ENCODE measurements at places on chromosomes 7 and 10. TPM values are rescaled to one million over a fixed set of nuclear protein-coding genes. Genes with fewer than 3 reads are reported as not detected.

PDGFA gene
- 5.7 TPM for total RNA-seq

CYP2C19 gene
- total RNA-seq = 0.15 TPM

SNCG gene
- total RNA-seq = 76.1 TPM

TACC2 gene
- total RNA-seq = 28.2 TPM

NUDT1 gene
- total RNA-seq = 9.7 TPM

HOXA3 gene
- total RNA-seq = 1.0 TPM

SEMA4G gene
- total RNA-seq = 10.9 TPM

OR9A2 gene
- not detected for total RNA-seq

HOGA1 gene
- 0.80 TPM for total RNA-seq

CLDN15 gene
- total RNA-seq = 10.0 TPM

SPDYE16 gene
- 1.2 TPM for total RNA-seq

FZD1 gene
- total RNA-seq = 23.3 TPM

TBX20 gene
- not detected for total RNA-seq

DNA sequence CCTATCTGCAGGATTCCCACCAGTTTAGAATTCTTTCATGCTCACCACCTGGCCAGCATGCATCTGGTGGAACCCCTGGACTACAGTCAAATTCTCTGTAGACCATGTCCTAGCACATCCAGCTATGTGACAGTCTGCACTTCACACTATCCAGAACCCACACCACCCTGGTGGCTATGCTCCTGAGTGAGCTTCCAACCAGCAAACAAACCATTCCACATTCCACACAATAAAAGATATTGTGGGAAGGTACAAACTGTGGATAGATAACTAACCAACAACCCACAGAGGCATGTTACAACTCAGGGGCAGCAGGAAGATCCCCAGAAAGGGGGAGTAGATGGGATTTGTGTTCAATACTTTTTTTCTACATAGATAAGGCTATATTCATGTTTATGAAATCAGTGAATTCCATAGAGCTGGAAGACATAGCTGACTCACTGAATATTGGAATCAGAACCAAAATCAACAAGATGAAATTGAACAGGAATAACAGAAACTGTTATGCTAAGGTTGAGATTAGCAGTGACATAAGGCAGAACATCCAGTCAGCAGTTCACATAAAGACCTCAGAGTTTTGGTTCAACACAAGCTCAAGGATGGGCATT is 72.5 kb downstream of the LRRC17 start:
- no peak for DNase-seq
- no peaks in the 10 kb centered on the region for H3K36me3 ChIP-seq
- no peak overlapping the region for H3K4me3 ChIP-seq
- H3K27ac ChIP-seq = no peak overlapping the region

DNA sequence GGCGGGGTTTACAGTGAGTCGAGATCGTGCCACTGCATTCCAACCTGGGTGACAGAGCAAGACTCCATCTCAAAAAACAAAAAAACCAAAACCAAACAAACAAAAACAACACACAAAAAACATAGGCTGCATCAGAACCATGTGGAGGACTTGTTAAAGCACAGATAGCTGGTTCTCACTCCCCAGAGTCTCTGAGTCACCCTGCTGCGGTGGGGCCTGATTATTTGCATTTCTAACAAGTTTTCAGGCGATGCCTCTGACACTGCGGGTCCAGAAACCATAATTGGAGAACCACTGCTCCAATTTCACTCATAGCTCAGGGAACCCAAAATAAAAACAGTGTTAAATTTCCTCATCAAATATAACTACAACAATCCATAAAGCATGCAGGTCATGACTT is 816.7 kb downstream of the MAGI2 start:
- no peaks in the 10 kb centered on the region for H3K4me1 ChIP-seq
- no peaks in the 10 kb centered on the region for H3K27me3 ChIP-seq
- no peak for DNase-seq
- no peak overlapping the region for H3K4me3 ChIP-seq

DNA sequence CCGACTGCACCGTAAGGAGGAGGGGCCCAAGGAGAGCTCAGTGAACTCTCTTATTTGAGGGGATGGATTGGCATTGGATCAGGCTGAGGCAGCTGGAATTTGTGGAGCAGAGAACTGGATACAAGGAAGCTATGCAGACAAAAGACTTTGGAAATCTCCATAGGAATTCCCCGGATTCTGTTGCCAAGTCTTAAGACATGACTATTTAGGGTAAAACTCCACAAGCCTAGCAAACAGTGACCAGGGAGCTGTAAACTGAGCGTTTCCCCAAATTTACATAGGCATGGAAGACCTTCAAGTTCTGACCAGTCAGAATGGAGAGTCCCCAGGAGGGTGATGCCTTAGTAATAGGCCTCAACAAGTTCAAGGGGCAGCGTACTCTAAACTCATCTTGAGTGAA is 82.5 kb upstream of the PCBD1 start:
- H3K4me3 ChIP-seq = no peak overlapping the region
- no peak for DNase-seq
- H3K27me3 ChIP-seq = no peaks in the 10 kb centered on the region
- H3K4me1 ChIP-seq = no peaks in the 10 kb centered on the region

DNA sequence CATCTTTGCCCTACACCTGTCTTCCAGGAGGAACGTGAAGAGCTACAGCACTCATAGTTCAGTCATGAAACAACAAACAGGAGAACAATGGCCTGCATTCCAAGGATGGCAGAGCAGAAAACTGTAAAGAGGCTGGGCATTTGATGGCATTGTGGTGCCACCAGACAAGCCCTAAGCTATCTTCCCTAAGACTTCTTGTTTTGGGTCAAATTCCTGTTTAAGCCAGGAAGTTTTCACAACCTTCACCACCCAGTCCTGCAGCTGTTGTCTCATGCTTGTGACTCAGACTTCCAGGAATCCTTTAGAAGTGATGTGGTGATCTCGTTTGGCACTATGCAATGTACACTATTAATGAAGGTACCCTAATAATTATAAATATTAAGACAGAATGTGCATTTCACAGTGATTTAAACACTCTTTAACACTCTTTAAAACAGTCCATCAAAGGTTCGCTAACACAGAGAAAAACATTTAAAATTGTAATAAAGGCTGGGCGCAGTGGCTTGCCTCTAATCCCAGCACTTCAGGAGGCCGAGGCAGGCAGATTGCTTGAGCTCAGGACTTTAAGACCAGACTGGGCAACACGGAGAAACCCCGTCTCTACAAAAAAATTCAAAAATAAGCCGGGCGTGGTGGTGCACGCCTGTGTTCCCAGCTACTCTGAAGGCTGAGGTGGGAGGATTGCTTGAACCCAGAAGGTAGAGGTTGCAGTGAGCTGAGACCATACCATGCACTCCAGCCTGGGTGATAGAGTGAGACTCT is 2.7 kb upstream of the HERPUD2 start:
- no peak for DNase-seq
- H3K36me3 ChIP-seq = no peaks in the 10 kb centered on the region
- no peak overlapping the region for H3K4me3 ChIP-seq
- no peak overlapping the region for H3K27ac ChIP-seq

GRCh38 chr7:154232700-154233099 is 180.5 kb downstream of the DPP6 start:
- no peaks in the 10 kb centered on the region for H3K27me3 ChIP-seq
- no peak overlapping the region for H3K27ac ChIP-seq
- no peak overlapping the region for H3K4me3 ChIP-seq
- DNase-seq = no peak

GRCh38 chr10:12691596-12691995 is 309.9 kb downstream of the CCDC3 start:
- H3K4me3 ChIP-seq = no peak overlapping the region
- no peaks in the 10 kb centered on the region for H3K36me3 ChIP-seq
- peaks cover 6% of the 10 kb centered on the region for H3K4me1 ChIP-seq

GRCh38 chr10:69451209-69451783 is at the start of gene TSPAN15:
TSPAN15 (plus strand) TSS chr10:69451465; CDS start chr10:69451595, 130 bp downstream.
- H3K4me3 ChIP-seq = peak within 1 kb of the TSS; percentile 74
- peaks cover 6% of the 10 kb centered on the region for H3K4me1 ChIP-seq
- H3K36me3 ChIP-seq = no peaks in the 10 kb centered on the region
- no peak within 1 kb of the TSS for H3K27ac ChIP-seq
- no peaks in the 10 kb centered on the region for H3K27me3 ChIP-seq

GRCh38 chr7:157704365-157704764 is 367.6 kb downstream of the DNAJB6 start:
- H3K4me1 ChIP-seq = no peaks in the 10 kb centered on the region
- H3K4me3 ChIP-seq = no peak overlapping the region
- no peak overlapping the region for H3K27ac ChIP-seq
- no peaks in the 10 kb centered on the region for H3K36me3 ChIP-seq

GRCh38 chr7:117155694-117156093 is 167.2 kb downstream of the WNT2 start:
- no peaks in the 10 kb centered on the region for H3K36me3 ChIP-seq
- no peaks in the 10 kb centered on the region for H3K27me3 ChIP-seq
- H3K27ac ChIP-seq = no peak overlapping the region
- no peak for DNase-seq

DNA sequence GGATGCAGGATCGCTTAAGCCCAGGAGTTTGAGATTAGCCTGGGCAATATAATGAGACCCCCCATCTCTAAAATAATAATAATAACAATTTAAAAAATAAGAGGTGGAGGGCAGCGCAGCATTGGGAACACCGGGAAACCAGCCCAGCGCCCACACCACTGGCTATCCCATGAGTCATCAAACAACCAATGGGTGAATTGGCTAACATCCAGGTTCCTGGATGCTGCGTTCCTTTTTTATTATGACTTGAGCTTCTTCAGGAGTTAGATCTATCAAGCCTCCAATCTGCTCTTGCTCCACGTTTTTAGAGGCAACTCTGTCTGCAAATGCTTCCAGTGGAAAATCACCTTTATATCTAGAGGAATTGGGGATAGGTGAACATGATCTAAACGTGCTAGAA is 10.0 kb upstream of the LRRC4 start:
- no peaks in the 10 kb centered on the region for H3K36me3 ChIP-seq
- H3K4me3 ChIP-seq = no peak overlapping the region
- DNase-seq = no peak
- no peaks in the 10 kb centered on the region for H3K27me3 ChIP-seq

- H3K4me3 ChIP-seq = no peak overlapping the region
- no peak overlapping the region for H3K27ac ChIP-seq
- no peak for DNase-seq
- H3K27me3 ChIP-seq = no peaks in the 10 kb centered on the region
These were observed 613.9 kb upstream of the CELF2 start for GRCh38 chr10:10403762-10404161.

- H3K27me3 ChIP-seq = no peaks in the 10 kb centered on the region
- no peak overlapping the region for H3K27ac ChIP-seq
These were observed 14.3 kb downstream of the ZC3HAV1 start for GRCh38 chr7:139095194-139095659.

GRCh38 chr10:126036515-126036914 is 140.2 kb downstream of the FANK1 start:
- H3K27ac ChIP-seq = no peak overlapping the region
- DNase-seq = no peak
- H3K4me1 ChIP-seq = no peaks in the 10 kb centered on the region
- H3K4me3 ChIP-seq = no peak overlapping the region
- H3K36me3 ChIP-seq = no peaks in the 10 kb centered on the region
- H3K27me3 ChIP-seq = no peaks in the 10 kb centered on the region

- no peak for DNase-seq
- no peak overlapping the region for H3K4me3 ChIP-seq
- H3K36me3 ChIP-seq = no peaks in the 10 kb centered on the region
- H3K27ac ChIP-seq = no peak overlapping the region
- no peaks in the 10 kb centered on the region for H3K27me3 ChIP-seq
These were observed 9.0 kb downstream of the LSM5 start for GRCh38 chr7:32481176-32481575.

GRCh38 chr10:96255549-96256333 is 15.6 kb downstream of the BLNK start:
- H3K4me3 ChIP-seq = no peak overlapping the region
- no peak overlapping the region for H3K27ac ChIP-seq
- H3K27me3 ChIP-seq = no peaks in the 10 kb centered on the region
- DNase-seq = no peak

- H3K36me3 ChIP-seq = no peaks in the 10 kb centered on the region
- H3K4me3 ChIP-seq = no peak overlapping the region
- no peaks in the 10 kb centered on the region for H3K4me1 ChIP-seq
These were observed 105.2 kb downstream of the TCERG1L start for GRCh38 chr10:131206111-131206995.

DNA sequence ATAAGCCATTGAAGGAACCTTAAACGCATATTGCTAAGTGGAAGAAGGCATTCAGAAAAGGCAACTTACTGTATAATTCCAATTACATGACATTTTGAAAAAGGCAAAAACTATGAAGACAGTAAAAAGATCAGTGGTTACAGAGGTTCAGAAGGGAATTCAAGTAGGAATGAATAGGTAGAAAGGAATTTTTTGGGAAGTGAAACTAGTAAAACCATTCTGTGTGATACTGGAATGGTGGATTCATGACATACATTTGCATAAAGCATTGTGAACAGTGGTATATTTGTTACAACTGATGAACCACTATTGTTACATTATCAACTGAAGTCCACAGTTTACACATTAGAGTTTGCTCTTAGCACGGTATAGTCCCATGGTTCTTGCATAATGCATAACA is 114.2 kb upstream of the GPR22 start:
- no peak overlapping the region for H3K27ac ChIP-seq
- no peaks in the 10 kb centered on the region for H3K27me3 ChIP-seq
- H3K36me3 ChIP-seq = no peaks in the 10 kb centered on the region
- H3K4me1 ChIP-seq = no peaks in the 10 kb centered on the region
- no peak for DNase-seq

- H3K4me1 ChIP-seq = no peaks in the 10 kb centered on the region
- no peak overlapping the region for H3K4me3 ChIP-seq
- DNase-seq = no peak
- H3K36me3 ChIP-seq = no peaks in the 10 kb centered on the region
- H3K27me3 ChIP-seq = no peaks in the 10 kb centered on the region
- H3K27ac ChIP-seq = no peak overlapping the region
These were observed 37.3 kb upstream of the SLC29A3 start for GRCh38 chr10:71281646-71282322.

GRCh38 chr10:49505589-49505988 is 33.3 kb downstream of the ERCC6 start:
- H3K4me1 ChIP-seq = no peaks in the 10 kb centered on the region
- H3K27me3 ChIP-seq = no peaks in the 10 kb centered on the region
- no peaks in the 10 kb centered on the region for H3K36me3 ChIP-seq
- no peak overlapping the region for H3K27ac ChIP-seq
- no peak overlapping the region for H3K4me3 ChIP-seq

DNA sequence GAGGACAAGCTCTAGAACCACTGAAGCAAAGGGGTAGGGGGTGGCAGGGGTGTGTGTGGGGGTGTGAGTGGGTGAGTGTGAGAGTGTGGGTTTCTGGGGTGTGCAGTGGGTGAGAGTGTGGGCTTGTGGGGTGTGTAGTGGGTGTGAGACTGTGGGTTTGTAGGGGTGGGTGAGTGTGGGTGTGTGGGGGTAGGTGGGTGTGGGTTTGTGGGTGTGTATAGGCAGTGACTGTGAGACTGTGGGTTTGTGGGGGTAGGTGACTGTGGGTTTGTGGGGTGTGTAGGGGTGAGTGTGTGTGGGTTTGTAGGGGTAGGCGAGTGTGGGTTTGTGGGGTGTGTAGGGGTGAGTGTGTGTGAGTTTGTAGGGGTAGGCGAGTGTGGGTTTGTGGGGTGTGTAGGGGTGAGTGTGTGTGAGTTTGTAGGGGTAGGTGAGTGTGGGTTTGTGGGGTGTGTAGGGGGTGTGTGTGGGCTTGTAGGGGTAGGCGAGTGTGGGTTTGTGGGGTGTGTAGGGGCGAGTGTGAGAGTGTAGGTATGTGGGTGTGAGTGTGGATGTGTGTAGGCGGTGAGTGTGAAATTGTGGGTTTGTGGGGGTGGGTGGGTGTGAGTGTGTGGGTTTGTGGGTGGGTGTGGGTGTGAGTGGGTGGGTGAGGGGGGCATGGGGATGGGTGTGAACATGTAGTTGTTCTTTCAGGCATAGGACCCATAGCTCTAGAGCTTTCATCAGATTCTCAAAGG is 8.8 kb downstream of the NOS3 start:
- H3K27me3 ChIP-seq = no peaks in the 10 kb centered on the region
- H3K36me3 ChIP-seq = no peaks in the 10 kb centered on the region
- no peaks in the 10 kb centered on the region for H3K4me1 ChIP-seq
- no peak overlapping the region for H3K27ac ChIP-seq
- no peak overlapping the region for H3K4me3 ChIP-seq
- no peak for DNase-seq
